ENCODE measurements at places on chromosomes 16 and 17.
A peak's percentile ranks its signal among the peaks of the same experiment; 100 is the strongest.

GRCh38 chr17:67359960-67360791 is 6.2 kb downstream of the PSMD12 start:
- DNase-seq = peak; percentile 22

- no peak for DNase-seq
Measured at GRCh38 chr16:78562111-78562510, 462.7 kb downstream of the WWOX start.

DNA sequence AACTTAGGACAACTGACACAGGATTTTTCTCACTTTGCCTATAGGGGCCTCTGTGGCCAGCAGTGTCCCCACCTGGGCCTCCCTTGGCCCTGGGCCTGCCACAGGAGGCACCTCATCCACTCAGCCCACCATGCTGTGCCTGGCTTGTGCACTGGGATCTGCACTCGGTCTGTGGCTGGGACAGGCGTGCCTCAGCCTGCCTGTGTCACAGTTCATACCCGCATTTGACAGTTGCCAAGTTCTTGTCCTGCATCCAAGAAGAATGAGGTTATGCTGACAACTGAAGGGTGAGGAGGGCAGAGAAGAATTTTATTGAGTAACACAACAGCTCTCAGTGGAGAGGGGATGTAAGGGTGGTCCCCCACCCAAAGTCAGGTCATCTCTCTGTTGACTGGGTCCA is 36.0 kb downstream of the ZFP90 start:
- no peak for DNase-seq

DNA sequence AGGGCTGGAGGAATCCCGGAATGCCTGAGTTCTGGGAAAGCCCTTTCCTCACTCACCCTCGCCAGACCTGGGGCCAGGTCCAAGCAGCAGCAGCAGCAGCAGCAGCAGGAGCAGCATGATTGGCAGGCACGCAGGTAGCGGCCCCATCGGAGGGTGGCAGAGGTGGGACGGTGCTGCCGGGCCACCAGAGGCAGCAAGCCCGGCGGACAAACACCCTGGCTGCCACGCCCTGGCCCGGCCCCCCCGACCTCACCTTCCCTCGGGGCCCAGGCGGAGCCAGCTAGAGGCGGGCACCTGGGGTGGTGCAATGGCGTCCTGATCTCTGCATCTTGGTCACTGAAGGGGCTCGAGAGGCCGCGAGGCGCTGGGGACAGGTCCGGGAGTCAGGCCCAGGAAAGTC is 122.4 kb downstream of the LAT start:
- no peak for DNase-seq

- DNase-seq = no peak
Measured at GRCh38 chr16:11708421-11708820, 34.2 kb downstream of the TXNDC11 start.

GRCh38 chr16:61900482-61900881 is 135.8 kb downstream of the CDH8 start:
- DNase-seq = no peak

- DNase-seq = peak; percentile 14
Measured at GRCh38 chr16:10979717-10980601, 35.6 kb downstream of the CLEC16A start.

DNA sequence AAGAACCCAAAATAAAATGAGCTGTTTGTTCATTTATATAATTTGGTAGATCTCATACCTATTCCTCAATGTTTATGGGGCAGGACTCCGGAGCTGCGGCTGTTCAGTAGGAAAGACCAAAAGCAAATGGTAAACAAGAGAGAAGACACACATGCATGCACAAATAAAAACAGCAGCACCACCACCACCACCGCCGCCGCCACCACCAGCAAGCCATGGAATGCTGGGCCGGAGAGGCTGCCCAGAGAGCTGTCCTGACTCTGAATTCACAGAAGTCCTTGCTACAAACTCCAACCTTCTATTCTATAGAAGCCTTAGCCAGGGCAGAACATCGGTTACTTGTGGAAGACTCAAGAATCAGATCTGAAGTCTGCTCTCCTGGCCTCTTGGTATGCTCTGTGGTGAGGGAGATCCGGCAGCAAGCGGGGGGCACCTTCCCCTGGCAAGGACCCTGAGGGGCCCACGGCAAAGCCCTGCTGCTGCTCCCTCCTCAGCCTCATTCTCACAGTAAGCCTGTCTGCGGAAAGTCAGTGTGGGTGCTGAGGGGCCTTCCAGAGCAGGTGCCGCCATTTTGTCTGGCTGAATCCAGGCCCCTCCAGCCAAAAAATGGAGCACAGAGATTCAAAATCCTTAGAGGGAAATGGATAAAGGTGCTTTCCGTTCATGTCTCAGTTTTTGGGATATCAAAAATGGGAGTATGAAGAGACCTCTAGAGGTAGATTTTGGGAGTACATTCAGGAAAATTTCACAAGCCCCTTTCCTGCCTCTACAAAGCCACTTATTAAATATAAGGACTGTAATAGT is 6.4 kb upstream of the FOXJ1 start:
- DNase-seq = peak; percentile 38

- DNase-seq = no peak
Measured at GRCh38 chr16:88578446-88579313, 8.5 kb downstream of the ZC3H18 start.

- no peak for DNase-seq
Measured at GRCh38 chr16:15948532-15949209, 745 bp upstream of the ABCC1 start.

DNA sequence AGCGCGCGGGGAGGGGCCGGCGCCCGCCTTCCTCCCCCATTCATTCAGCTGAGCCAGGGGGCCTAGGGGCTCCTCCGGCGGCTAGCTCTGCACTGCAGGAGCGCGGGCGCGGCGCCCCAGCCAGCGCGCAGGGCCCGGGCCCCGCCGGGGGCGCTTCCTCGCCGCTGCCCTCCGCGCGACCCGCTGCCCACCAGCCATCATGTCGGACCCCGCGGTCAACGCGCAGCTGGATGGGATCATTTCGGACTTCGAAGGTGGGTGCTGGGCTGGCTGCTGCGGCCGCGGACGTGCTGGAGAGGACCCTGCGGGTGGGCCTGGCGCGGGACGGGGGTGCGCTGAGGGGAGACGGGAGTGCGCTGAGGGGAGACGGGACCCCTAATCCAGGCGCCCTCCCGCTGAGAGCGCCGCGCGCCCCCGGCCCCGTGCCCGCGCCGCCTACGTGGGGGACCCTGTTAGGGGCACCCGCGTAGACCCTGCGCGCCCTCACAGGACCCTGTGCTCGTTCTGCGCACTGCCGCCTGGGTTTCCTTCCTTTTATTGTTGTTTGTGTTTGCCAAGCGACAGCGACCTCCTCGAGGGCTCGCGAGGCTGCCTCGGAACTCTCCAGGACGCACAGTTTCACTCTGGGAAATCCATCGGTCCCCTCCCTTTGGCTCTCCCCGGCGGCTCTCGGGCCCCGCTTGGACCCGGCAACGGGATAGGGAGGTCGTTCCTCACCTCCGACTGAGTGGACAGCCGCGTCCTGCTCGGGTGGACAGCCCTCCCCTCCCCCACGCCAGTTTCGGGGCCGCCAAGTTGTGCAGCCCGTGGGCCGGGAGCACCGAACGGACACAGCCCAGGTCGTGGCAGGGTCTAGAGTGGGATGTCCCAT is 232.8 kb downstream of the SEC14L1 start:
- DNase-seq = peak; percentile 42

GRCh38 chr16:65749506-65749905 is 617.0 kb upstream of the CDH5 start:
- no peak for DNase-seq

Measured in AML-193 (cell line).